ENCODE measurements at places on chromosomes 6 and 20.
A peak's percentile ranks its signal among the peaks of the same experiment; 100 is the strongest.

- DNase-seq: no peak
These were observed 53.0 kb downstream of the HDGFL1 start for GRCh38 chr6:22622351-22622750.

GRCh38 chr6:64838726-64839125 lies 868.3 kb downstream of the EYS start:
- no peak for DNase-seq

DNA sequence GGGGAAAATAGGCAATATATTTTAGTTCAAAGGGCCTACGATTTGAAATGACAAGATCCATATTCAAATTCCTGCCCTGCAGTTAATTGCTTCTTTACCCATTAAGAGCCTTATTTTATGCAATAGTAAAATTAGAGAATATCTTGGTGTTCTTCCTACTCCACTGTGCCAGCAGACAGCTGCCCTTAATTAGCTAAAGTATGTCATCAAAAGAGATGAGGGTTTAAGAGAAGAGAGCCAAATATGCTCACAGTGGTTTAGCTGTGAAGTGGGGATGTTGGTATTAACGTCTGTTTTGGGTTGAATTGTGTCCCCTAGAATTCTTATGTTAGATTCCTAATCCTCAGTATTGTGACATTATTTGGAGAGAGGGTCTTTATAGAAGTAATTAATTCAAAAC lies 148.1 kb downstream of the MOXD1 start:
- peak; percentile 44 for DNase-seq

- DNase-seq: no peak
These were observed 39.0 kb upstream of the SLCO4A1 start for GRCh38 chr20:62603021-62603906.

DNA sequence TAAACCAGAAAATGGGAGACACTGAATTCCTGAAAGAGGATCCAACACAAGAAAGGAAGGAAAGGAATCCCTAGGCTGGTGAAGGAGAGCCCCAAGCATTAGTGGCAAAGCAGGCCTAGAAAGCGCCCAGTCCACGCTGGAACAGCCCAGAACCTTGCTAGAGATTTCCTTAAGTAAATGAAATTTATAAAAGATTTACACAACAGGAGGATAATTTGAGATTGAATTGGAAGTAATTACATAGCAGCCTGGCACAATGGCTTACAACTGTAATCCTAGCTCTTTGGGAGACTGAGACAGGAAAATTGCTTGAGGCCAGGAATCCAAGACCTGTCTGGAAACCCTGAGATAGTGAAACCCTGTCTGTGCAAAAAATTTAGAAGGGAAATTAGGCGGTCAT lies 26.8 kb upstream of the C20orf144 start:
- DNase-seq: no peak

DNA sequence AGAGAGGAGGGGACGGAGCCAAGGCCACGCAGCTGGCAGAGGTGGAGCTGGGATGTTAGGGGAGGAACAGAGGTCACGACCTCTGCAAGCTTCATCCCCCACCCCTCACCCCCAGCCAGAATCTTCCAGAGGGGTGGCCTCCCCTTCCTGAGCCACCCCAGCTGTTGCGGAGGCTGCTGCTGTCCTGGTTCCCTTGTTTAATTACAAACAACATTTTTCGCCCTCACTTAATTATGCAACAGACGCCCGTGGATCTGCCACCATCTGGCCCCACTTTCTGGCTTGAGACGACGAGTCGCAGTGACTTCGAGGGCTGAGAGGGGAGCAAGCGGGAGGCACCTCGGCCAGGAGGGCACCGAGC lies 153.7 kb upstream of the PTPN1 start:
- no peak for DNase-seq

- DNase-seq: no peak
These were observed 79.7 kb downstream of the EDN1 start for GRCh38 chr6:12369781-12370262.

DNA sequence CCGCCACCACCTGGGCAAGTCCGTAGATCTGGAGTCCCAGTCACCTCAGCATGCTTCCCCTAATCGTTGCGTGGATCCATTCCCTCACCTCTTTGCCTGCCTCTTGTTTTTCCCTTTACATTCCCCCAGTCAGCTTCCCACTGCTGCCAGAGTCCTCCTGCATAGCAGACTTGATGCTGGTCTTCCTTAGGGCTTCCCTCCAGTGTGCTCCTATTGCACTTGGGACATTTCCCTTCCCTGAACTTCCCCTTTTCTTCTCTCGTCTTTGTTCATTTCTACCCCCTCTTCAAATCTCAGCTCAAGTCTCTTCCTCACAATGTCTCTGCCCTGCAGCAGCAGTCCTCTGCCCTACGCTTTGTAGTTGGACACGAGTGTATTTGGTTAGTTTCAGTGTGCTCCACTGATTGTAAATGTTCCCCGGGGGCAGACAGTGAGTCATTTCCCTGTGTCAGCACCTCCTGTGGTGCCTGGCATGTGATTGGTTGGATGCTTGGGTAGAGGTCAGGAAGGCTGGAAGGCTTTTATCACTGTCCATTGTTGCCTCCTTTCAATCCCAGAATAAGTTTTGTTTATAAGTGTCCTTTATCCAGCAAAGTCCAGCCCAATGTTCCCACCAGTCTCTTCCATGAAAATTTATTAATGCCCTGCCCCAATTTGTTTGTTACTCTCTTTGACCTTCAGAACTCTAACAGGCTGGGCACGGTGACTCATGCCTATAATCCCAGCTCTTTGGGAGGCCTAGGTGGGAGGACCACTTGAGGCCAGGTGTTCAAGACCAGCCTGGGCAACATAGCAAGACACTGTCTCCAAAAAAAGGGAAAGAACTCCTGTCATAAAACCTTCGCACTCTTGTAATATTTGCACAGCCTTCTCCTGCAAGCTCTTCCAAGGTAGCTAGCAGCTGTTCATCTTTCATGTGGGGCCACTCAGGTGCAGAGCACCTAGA lies 38.3 kb downstream of the FAM120B start:
- DNase-seq: peak; percentile 20

DNA sequence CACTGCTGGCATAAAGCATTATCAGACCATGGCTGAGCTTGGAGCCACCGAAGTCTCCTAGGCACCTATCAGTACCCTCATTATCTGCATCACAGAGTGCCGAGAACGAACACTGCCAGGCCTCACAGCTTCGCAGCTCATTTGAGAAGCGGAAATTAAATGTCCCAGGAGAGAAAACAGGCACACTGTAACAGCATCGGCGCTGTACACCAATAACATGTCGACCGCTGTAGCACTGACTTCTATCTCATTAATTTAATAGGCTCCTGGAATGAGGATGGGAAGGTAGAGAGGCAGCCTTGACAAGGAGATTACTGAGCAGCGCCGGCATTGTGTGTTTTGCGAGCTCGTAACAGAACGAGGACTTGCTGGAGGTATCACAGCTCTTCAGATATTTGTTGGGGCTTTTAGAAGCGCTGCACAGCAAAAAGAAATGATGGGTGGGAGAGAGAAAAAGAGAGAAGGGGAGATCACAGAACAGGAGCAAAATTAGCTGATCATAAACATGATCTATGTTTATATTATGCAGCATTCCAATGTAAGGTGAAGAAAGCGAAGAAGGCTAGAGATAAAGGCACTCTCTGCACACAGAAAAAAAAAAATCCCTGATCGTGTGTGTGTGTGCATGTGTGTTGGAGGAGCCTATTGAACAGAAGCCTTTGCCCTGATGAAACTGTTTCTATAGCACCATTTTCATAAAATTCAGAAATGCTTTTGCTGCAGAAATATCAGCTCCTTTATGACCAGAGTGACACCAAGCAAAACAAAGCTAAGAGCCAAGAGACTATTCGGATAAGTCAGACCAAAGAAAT lies 29.2 kb downstream of the ID4 start:
- DNase-seq: no peak

Data from GM03348 (cell line).